NCI-H1092 treated with DMSO at 0.1 percent for 48 hours (cell line): ENCODE measurements at places on chromosomes 11 and 22.
A peak's percentile ranks its signal among the peaks of the same experiment; 100 is the strongest.

DNA sequence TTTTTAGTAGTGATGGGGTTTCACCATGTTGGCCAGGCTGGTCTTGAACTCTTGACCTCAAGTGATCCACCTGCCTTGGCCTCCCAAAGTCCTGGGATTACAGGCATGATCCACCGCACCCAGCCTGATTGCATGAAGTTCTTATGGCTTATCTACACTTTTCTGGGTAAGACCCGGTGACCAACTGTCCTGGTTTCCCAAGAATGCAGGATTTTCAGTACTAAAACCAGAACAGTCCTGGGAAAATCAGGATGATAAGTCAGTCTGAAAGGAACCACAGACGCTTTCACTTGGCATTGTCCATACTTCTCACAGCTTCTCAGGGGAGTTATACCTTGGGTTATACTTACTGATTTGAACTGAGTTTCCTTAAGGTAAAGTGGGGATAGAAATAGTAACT, 1.4 kb upstream of the BPIFC start:
- DNase-seq, result no peak

GRCh38 chr11:74220376-74220775, 49.3 kb downstream of the PPME1 start:
- DNase-seq, result no peak

- no peak for DNase-seq
Measured at GRCh38 chr11:67158221-67158620, 39.2 kb downstream of the KDM2A start.

GRCh38 chr22:28983788-28984441, 77.7 kb downstream of the C22orf31 start:
- no peak for DNase-seq

DNA sequence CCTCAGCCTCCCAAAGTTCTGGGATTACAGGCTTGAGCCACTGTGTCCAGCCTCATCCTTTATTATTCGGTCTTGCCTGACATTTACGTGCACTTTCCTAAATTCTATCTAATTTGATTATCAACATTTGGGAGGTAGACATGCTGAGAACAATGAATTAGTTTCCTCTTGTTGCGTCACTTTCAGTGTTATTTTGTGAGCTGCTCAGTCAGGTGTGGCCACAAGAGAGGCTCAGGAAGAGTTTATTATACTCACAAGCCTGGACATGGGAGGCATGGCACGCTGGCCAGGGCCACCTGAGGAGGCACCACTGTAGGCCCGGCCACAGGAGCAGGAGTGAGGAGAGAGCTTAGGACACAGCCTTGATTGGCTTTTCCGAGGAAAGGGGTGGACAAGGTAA, 59.7 kb upstream of the RBFOX2 start:
- no peak for DNase-seq

DNA sequence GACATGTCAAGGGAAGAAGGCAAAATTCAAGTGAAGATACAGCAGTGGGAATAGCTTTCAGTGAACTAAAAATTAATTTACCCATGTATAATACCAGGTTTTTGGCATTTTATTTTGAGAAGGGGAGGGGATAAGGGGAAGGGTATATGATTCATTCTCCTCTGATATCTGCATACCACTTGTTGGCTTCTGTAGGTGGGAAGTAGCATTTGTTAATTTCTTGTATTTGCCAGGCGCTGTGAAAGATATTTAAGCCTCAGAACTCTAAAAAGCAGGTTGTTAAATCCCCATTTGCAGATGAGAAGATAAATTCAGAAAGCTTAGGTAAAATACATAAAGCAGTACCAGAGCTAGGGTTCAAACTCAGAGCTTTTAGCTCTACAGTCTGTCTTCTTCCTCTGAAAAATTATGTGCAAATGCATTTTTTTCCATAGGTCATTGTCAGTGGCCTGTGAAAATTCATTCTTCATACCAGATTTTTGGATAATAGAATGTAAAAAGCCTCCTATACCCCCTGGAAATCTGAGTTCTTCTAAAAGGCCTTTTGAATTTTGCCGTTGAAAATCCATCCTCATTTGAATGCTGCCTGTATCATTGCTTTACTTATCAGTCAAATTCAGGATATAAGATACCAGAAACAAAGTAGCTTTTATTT, 221.3 kb downstream of the DDX10 start:
- no peak for DNase-seq

GRCh38 chr11:120964857-120965256, 59.0 kb upstream of the TBCEL start:
- DNase-seq, result no peak

DNA sequence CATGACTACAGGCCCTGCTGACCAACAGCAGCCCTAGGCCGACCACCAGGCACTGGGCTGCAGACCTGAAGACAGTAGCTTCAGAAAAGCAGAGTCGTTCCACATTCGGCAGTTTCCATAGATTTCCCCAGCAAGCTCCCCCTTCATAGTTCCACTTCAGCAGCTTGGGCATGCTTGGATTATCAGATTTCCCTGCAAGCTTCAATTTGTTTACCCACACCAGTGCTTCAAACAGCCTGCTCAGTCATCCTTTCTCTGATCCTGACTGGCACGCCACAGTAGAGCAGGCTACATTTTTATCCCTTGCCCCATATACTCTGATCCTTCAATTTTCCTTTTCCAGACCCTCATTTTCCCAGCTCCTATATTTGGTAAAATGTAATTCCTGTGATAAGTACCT, 51.1 kb upstream of the CFAP300 start:
- DNase-seq, result no peak

GRCh38 chr11:66985508-66986177, 10.5 kb downstream of the C11orf86 start:
- no peak for DNase-seq

GRCh38 chr22:19194766-19195536, 16.4 kb upstream of the SLC25A1 start:
- DNase-seq, result no peak

GRCh38 chr11:65440831-65441499, 18.4 kb downstream of the NEAT1 start:
- no peak for DNase-seq

- DNase-seq, result no peak
Measured at GRCh38 chr11:2671748-2672147, 28.0 kb downstream of the KCNQ1OT1 start.

DNA sequence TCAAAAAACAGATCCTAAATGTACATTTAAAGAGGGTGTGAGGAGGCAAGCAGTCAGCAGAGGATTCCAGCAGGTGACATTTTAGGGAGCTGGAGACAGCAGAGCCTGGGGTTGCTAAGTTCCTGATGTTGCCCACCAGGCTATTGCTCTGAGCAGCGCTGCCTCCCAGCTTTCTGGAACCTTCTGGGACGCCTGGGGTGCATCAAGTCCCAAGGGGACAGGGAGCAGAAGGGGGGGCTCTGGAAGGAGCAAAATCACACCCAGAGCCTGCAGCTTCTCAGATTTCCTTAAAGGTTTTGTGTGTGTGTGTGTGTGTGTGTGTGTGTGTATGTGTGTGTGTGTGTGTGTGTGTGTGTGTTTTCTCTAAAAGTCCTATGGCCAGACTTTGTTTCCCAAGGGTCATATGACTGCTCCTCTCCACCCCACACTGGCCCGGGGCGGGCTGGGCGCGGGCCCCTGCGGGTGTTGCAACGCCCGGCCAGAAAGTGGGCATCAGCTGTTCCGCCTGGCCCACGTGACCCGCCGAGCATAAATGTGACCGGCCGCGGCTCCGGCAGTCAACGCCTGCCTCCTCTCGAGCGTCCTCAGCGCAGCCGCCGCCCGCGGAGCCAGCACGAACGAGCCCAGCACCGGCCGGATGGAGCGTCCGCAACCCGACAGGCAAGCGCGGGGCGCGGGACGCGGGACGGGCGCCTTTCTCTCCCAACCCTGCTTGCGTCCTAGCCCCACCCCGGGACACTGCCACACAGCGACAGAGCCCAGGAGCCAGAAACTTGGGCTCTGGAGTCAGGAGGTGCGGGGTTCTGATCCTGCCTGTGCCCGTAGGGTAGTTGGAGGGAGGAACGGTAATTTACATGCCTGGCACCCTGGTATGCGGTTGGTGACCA, at the start of gene HMOX1:
Gene HMOX1 (plus strand): TSS at position 560 of the 887 bp plus-strand sequence. CDS start 78 bp downstream, at position 638.
- peak; percentile 35 for DNase-seq

GRCh38 chr11:17719028-17719937, at the start of gene MYOD1:
MYOD1 (plus strand) TSS chr11:17719571; CDS start chr11:17719783, 212 bp downstream.
- peak; percentile 16 for DNase-seq

GRCh38 chr22:23079240-23079768, 9.0 kb downstream of the GNAZ start:
- DNase-seq, result no peak

DNA sequence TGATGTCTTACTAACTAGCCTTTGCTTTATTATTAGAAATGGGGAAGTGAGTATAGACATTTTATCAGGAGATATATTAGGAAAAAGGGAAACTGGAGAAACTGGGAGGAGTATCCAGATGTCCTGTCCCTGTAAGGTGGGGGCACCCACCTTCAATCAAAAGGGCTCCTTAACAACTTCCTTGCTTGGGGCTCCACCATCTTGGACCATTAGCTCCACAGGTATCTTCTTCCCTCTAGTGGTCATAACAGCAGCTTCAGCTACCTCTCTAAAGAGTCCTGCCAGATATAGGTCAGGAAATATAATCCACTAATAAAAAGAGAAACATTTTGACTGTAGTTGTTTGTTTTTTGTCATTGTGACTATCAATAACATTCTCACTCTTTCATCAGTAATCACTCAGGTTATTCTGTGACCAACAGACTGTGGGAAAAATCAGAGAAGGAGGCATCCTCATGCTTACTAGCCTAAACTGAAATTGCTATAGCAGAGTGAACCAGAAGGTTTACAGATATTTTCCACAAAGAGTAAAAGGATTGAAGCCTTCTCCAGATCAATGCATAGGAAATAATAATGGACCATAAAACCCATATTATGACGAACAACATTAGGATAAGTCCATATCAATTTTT, 10.4 kb downstream of the OR51B4 start:
- DNase-seq, result no peak

DNA sequence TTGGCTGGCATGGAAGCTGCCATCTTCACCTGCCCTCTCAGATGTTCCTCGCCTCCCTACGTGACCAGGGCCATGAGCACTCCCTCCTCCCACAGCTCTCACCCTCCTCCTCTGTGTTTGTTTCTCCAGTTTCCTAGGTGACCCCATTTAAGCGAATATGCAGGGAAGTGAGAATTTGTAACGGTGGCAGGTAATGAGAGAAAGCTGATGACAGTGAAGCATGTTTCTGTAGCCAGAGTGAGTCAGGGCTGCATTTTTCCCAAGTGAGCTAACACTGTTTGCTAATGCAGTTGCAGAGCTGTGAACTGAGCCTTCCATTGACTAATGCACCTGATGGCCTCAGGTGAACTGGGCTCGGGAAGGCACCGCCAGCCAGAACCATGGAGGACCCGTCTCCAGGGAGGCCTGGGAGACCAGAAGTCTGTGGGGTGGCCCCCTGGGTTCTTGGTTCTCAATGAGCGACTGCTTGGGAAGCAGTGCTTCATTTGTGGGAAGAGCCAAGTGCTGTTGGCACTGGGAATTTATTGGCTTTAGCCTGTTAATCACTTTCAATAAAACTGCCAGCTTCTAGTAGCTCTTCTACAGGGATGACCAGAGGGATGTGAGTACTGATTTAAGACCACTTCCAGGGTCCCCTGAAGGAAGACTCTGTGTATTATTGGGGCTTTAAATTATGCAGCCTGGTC, 64.5 kb downstream of the BARX2 start:
- no peak for DNase-seq

DNA sequence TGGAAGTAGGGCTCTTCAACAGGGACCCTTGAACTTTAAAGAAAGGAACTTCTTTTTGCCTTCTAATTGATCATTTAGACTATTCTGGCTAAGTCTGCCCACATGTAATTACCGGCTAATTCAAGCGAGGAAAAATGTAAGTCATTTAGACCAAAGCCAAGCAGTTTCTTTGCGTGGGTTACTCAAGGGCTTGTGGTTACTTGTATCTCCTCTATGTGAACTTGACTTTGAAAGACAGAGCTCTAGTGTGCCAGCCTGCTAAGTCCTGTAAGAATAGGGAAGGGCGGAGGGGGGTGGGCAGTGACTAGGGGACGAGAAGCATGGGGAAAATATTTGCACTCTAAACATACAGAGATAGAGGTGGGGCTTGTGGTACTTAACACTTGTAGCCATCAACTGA, 145.2 kb upstream of the TEAD1 start:
- DNase-seq, result no peak

GRCh38 chr11:43555186-43555585, 125.4 kb upstream of the HSD17B12 start:
- DNase-seq, result no peak

DNA sequence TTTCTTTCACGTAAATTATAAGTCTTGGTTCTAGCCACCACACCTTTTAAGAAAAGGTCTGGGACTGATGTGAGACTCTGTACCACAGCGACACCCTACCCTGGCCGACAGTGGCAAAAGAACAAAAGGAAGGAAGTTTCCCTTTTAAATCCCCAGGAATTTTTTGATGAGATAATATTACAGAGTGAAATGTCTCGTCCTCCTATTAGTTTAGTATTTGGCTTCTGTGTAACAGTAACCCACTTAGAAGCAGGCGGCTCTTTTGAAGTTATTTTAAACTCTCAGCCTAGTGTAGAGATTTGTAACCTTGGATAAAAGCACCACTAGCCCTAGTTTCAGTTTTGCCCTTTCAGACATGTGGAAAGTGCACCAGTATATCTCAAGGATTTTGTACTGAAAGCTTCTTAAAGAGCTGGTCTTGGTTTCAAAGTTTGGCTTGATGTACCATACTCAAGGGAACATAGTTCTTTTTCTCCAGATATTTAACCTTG, 84.1 kb downstream of the C22orf31 start:
- no peak for DNase-seq

DNA sequence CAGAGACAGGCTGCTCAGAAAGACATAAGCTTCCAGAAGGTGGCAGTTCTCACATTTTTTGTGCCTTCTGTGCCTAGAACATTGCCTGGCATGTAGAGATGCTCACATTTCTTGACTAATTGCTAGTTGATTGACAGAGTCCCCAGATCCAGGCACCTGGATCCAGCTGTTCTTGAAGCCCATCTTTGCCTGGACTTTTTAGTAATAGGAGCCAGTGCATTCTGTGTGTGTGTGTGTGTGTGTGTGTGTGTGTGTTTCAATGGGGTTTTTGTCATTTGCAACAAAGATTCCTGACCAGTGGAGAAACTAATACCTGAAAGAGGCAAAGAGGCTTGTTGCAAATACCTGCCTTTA, 15.1 kb downstream of the MRGPRF start:
- no peak for DNase-seq

- DNase-seq, result no peak
Measured at GRCh38 chr22:27737521-27737920, 64.0 kb downstream of the MN1 start.
